NCI-H2171 (cell line): ENCODE measurements at places on chromosomes 1 and 21.

GRCh38 chr1:235468970-235469369, 35.3 kb downstream of the B3GALNT2 start:
- DNase-seq: no peak

- DNase-seq: no peak
These were observed 1.9 kb downstream of the FTCD start for GRCh38 chr21:46153247-46154154.

DNA sequence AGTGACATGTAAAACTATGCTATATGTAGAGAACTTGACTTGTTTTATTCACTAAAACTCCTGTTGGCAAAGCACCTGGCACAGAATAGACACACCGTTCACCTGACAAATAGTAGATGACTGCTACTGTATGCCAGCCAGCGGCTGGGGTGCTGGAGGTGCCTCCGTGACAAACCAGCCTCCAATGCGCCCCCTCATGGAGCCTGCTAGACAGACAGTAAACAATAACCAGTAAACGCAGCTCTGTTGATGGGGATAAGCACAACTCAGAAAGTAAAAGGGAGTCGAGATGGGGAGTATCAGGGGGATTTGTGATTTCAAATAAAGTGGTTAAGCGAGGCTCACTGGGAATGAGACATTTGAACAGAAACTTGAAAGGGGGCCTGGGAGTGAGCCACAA, 107.2 kb downstream of the PRDM2 start:
- no peak for DNase-seq

DNA sequence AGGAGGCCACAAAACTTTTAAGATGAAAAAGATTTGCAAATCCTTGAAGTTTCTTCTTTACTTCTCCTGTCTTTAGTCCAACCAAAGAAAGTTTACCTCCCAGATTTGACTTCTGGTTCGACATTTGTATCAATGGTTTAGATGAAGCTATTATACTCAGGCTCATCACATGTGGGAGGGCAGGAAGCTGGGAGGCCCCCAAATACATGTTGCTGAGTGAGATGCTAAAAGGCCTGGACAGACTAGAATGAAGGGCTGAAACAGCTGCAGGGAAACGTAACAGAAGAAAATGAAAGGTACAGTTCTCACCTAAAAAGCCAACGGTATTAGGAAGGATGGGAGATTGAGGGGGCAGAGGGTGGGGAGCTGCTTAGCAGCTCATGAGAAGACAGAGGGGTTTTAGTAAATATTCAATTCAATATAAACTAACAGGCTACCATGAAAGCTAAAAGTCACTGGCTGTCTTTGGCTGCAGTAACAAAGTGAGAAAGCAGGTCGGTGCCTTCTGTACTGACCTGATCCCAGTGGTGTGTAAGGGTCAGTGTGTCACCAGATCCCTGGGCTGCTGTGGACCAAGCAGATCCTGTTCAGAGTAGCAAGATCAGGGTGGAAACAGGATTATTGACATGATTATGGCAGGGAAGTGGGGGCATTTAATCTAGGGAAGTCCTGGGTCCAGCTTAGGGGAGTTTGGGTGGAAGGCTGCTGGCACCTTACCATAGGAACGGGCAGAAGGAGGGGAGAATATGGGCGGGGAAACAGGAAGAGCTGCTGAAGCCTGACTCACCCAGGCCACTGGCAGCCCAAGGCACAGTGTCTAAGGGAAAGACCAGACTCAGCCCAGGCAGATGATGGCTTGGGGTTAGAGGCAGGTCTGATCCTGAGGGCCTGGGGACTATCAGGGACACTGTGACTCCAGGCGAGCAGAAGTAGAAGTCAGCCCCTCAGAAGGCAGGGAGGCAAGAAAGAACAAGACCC, 60.4 kb downstream of the KCNN3 start:
- no peak for DNase-seq

GRCh38 chr1:214966346-214966745, 116.2 kb upstream of the KCNK2 start:
- DNase-seq: no peak

- DNase-seq: no peak
These were observed 65.2 kb upstream of the TNR start for GRCh38 chr1:175808573-175808972.

GRCh38 chr1:19110257-19110927, 99.7 kb downstream of the UBR4 start:
- DNase-seq: no peak

DNA sequence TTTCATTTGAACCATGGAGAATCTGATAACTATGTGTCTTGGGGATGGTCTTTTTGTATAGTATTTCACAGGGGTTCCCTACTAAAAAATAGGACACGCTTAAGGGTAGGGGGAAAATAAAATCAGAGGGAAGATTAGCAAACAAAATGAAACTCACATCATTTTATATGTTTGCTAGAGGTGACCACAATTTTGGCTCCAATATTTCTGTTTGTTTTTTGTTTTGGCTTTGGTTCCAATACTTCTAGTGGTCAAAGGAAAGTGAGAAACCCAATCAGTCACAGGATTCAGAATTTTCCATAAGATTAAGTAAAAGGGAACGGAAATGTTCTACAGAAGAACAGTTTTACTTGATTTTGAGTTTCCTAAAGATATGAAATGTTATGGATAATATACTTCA, 42.3 kb upstream of the SSX2IP start:
- DNase-seq: no peak

GRCh38 chr1:232581932-232582331, 48.0 kb downstream of the SIPA1L2 start:
- no peak for DNase-seq

- no peak for DNase-seq
These were observed 13.9 kb downstream of the SERTAD4 start for GRCh38 chr1:210246447-210246846.

GRCh38 chr1:154574716-154575115, 7.1 kb downstream of the CHRNB2 start:
- no peak for DNase-seq

DNA sequence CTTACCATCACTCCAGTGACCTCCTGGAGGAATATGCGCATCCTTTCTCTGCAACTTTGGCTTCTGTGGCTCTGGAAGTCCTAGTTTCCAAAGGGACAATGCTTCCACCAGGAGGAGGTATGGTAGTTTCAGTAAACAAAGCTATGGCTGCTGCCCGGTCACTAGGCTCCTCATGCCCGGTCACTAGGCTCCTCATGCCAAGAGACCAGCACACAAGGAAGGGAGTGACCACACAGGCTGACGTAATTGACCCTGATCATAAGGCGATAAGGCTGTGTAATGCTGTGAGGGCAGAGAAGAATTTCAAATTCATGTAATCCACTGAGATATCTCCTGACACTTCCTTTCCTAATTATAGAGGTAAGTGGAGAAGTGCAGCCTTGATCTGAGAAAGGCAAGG, 102.9 kb downstream of the DTL start:
- no peak for DNase-seq

DNA sequence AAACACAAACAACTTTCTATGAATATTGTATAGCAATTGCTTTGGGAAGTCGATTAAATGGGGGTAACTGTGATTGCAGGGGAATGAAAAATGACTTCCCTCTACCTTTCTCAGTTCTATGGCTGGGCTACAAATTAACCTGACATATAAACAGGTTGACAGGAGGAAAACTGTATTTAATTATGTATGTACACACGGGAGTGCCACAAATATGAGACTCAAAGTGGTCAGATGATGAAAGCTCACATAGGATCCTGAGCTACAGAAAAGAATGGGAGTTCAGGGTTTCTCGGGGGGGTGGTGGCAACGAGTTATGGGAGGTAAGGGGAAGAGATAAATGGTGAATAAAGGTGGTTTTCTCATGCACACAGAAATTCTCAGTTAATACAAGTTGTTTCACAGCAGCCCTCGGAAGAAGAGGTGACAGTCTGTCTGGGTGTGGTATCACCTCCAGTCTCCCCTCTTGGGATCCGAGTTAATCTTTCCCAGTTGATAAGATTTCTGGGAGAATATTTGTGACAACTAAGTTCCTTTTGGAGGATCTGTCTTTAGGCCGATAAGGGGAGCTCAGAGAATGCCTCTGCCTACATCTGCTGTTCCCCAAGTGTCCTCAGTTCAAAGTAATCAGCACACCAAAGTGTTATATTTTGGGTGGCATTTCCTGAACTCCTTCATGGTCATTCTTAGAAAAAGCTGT, 26.3 kb downstream of the GADD45A start:
- no peak for DNase-seq

- DNase-seq: no peak
These were observed 18.1 kb downstream of the ATP1A1 start for GRCh38 chr1:116391185-116391584.

GRCh38 chr21:15400905-15401304, 328.9 kb upstream of the USP25 start:
- no peak for DNase-seq

- DNase-seq: no peak
These were observed 126.9 kb downstream of the VAV3 start for GRCh38 chr1:107838056-107838455.

GRCh38 chr1:109589679-109590078, 29.7 kb downstream of the GNAT2 start:
- no peak for DNase-seq

DNA sequence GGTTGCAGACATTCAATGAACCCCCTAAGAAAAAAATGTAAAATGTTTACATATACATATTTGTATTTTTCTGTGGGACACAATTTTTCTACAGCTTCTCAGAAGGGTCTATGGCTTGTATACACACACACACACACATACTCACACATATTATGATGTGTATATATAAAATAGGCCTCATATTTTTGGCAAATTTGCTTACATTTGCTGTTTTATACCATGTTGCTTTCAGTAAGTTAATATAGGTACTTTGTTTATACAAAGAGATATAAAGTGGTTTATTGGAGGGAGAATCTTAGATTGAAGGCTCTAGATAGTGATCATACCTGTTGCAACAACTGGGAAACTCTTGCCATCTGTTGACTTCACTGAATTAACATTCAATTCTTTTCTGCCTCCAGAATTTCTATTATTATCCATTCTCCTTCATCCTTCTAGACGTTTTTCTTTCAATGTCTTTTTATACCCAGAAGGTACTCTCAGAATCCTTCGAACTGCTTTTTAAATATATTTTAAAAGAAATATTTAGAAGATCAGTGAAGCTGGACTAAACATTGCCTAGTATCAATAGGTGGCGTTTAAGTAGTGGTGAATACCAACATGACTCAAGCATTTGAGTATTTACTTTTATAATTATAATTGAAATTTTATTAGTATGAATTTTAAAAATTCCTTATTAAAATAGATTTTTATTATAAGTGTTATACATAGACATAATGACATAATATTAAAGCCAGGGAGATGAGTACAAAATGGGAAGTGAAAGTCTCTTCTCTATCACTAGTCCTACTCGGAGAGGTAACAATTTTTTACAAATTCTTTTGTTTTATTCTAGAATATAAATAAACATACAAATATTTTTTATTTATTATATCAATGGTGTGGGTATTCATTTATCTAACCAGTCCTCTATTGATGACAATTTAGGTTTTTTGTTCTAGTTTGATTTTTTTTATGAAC, 10.2 kb downstream of the CD55 start:
- no peak for DNase-seq

DNA sequence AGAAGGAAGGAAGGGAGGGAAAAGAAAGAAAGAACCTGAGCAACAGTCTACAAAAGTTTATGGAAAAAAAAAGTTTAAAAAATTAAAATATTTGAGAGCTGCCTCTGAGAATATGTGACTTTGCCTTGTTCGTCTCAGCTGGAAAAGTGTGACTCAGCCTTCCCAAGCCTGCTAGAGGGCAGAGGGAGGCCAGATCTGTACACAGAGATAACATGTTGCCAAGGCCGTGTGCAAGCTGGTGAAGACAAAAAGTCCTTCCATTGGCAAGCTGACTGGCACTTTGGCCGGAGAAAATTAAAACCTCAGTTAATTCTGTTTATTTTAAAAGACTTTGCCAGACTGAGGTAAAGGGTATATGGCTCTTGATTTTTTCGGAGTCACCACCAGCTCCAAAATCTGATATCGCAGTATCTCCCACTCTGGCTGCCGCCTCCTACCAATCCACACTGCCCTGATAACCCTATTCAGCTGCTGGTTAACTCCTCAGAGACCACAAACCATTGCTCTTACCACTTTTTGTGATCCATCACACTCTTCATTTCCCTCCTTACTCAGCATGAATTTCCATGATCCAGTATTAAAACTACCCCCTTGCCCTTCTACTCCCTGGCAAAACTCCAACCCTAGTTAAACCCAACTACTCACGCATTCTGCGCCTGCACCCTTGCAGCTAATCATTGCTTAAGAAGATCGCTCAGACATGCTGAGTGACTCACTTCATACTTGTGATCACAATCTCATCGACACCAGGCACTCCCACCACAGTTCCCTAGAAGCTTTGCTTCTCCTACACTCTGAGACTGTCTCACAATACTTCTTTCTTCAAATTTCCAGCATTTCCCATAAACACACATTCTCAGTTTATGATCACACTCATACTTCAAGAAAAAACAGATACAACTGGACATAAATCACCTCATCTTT, 5.7 kb upstream of the PPP1R15B start:
- no peak for DNase-seq

- peak; percentile 57 for DNase-seq
These were observed 497 bp upstream of the FUCA1 start for GRCh38 chr1:23868557-23869016.

GRCh38 chr1:27520651-27521050, 30.7 kb upstream of the WASF2 start:
- DNase-seq: no peak

DNA sequence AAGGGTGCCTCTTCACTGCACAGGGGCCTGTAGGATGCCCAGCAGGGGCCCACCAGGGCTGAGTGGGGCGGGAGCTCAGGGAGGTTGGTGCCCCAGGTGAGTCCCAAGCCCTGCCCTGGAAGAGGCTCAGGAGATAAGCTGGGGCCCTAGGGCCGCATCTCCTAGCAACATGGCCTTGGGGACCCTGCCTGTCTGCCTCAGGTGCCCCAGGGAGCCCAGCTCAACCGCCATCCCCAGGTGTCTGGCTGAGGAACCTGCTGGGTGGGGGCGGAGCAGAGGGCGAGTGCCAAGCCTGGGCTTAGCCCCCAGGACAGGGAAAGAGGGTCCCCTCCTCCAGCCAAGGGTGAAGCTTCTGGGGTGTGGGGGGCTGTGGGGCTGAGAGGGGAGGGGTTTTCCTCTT, 54.8 kb downstream of the FOXO6 start:
- peak; percentile 22 for DNase-seq

GRCh38 chr1:234969581-234970400, 158.8 kb downstream of the TOMM20 start:
- peak; percentile 44 for DNase-seq

DNA sequence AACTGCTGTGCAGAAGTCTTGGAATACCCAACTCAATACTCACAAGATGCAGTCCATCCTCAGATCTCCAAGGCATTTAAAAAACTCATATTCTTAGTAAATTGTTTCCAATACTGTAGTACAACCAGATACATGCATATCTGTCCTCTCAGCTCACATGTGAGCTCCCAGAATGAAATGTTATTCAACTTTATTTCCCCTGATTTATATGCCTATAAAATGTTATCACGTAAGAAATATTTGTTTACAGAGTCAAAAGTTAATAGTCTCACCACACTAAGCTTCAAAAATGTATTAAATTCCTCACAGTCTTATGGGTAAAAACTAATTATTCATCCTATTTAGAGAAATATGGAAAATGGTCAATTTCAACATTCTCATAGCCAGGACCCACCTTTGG, 56.6 kb downstream of the LTN1 start:
- DNase-seq: no peak
